ENCODE measurements at places on chromosomes 5 and 9.

- H3K4me1 ChIP-seq, result no peaks in the 10 kb centered on the region
- no peak for DNase-seq
- no peaks in the 10 kb centered on the region for H3K36me3 ChIP-seq
- H3K27ac ChIP-seq, result no peak overlapping the region
- no peak overlapping the region for H3K4me3 ChIP-seq
- H3K27me3 ChIP-seq, result no peaks in the 10 kb centered on the region
These were observed 65.3 kb downstream of the NDST1 start for GRCh38 chr5:150573216-150573615.

- H3K27ac ChIP-seq, result no peak overlapping the region
- peaks cover 8% of the 10 kb centered on the region for H3K4me1 ChIP-seq
- no peaks in the 10 kb centered on the region for H3K27me3 ChIP-seq
- H3K4me3 ChIP-seq, result no peak overlapping the region
- H3K36me3 ChIP-seq, result no peaks in the 10 kb centered on the region
These were observed 26.2 kb downstream of the UHRF2 start for GRCh38 chr9:6439051-6439703.

- H3K36me3 ChIP-seq, result no peaks in the 10 kb centered on the region
- no peak for DNase-seq
- H3K27me3 ChIP-seq, result no peaks in the 10 kb centered on the region
- H3K27ac ChIP-seq, result no peak overlapping the region
These were observed 26.5 kb upstream of the DOCK2 start for GRCh38 chr5:169610606-169611005.

DNA sequence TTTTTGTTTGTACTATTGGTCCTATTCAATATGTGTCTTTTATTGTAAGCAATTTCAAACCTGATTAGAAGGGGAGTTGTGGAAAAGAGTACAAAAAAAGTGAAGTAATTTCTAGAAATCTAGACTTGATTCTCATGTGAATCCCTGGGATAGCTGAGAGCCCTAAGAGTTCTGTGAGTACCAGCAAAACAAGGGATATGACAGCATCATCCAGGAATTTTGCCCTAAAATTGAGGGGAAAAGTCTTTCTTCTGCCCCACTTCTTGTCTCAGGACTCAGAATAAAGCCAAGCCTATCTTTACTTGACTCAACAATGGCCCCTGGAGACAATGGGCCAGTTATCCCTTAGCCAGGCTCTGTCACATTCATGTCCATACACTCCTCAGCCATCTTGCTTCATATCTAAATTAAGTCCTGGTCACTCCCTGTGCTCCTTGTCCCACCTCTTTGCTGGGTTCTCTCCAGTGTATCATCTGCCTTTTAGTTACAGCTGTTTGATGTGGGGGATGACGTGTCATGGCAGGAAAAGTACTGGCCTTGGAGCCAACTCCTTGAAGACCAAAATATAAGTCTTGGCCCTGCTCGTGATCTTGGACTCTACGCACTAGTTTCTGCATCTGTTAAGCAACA, 81.2 kb downstream of the ADAMTS12 start:
- H3K36me3 ChIP-seq, result no peaks in the 10 kb centered on the region
- H3K4me1 ChIP-seq, result no peaks in the 10 kb centered on the region
- H3K27ac ChIP-seq, result peak overlapping the region; percentile 31
- H3K27me3 ChIP-seq, result no peaks in the 10 kb centered on the region

DNA sequence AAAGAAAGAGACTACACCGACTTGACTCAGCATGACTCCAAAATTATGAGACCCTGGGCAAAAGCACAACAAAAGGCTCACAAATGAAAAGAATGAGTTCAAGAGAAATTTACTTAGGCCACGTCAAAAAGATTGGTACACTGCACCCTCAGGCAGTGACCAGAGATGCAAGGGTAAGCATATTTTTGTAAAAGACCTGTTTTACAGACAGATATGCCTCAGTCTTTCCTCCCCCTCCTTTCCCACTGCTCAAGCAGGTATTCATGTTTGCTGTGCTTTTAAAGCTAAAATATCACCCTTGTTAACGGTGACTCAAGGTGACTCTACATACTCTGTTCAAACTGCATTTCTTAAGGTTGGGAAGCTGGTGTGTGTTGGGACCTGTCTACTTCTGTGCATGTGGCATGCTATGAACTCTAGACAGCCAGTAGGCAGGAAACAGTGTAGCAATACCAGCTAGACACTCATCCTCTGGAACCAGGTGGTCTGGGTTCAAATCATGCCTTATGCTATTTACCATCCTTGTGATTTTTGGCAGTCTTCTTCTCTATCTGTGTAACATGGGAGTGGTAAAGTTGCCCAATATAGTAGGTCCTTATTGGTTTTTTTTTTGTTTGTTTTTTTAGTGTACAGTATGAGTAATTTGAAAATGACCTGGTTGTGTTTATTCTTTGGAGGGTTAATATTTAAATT, 98.7 kb downstream of the TLE4 start:
- no peak for DNase-seq
- no peaks in the 10 kb centered on the region for H3K27me3 ChIP-seq
- no peaks in the 10 kb centered on the region for H3K36me3 ChIP-seq
- H3K4me1 ChIP-seq, result no peaks in the 10 kb centered on the region
- no peak overlapping the region for H3K27ac ChIP-seq
- no peak overlapping the region for H3K4me3 ChIP-seq

DNA sequence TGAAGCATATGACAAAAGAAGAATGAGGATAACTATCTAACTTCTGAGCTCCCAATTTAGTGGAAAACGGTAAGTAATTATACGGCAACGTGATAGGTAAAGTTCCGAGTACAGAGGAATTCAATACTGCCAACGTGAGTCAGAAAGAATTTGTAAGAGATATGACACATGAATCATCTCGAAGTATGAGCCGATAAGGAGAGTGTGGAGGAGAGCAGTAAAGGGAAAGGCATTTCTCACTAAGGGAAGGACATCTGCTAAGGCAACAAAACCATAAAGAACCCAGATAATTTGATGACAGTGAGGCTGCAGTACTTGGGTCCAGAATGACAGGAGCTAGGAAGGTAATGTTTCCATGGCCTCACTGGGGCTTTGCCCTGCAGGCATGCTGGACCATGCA, 11.0 kb downstream of the MPDZ start:
- H3K36me3 ChIP-seq, result no peaks in the 10 kb centered on the region
- no peak overlapping the region for H3K4me3 ChIP-seq
- H3K27me3 ChIP-seq, result no peaks in the 10 kb centered on the region
- H3K4me1 ChIP-seq, result peaks cover 6% of the 10 kb centered on the region
- no peak overlapping the region for H3K27ac ChIP-seq

GRCh38 chr5:73687357-73687756, 61.4 kb downstream of the ARHGEF28 start:
- no peaks in the 10 kb centered on the region for H3K4me1 ChIP-seq
- no peak for DNase-seq
- no peaks in the 10 kb centered on the region for H3K27me3 ChIP-seq
- no peaks in the 10 kb centered on the region for H3K36me3 ChIP-seq
- H3K4me3 ChIP-seq, result no peak overlapping the region

DNA sequence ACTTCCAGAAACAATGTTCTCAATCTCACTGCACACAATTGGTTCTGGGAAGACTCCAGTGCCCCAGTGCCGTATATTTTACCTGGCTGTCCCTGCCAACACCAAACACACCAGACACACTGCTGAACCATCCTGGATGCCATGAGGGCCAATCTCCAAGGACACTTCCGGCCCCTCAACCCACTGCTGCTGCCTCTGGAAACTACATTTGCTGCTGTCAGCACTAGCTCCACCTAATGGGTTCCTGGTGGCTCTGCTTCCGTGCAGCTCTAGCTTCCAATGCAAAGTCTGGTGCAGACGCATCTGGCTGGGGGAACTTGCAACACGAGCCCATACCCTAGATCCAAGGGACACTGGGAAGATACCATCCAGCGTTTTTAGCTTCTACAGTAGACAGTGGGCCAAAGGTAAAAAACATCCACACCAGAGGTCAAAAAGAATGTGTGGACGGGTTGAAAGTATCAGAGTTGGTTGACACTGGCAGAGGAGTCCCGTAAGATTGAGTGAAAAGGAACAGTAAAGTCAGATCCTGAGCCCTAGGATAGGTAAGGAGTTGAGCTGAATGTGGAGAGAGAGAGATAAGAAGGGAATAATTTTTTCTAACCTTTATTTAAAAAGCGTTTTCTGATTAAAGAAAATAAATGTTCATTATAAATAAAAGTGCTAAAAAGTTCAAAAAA, 99.7 kb upstream of the KIF2A start:
- no peak overlapping the region for H3K27ac ChIP-seq
- no peaks in the 10 kb centered on the region for H3K27me3 ChIP-seq
- no peak overlapping the region for H3K4me3 ChIP-seq
- no peaks in the 10 kb centered on the region for H3K36me3 ChIP-seq
- H3K4me1 ChIP-seq, result no peaks in the 10 kb centered on the region

GRCh38 chr5:135481387-135481786, 29.2 kb upstream of the TIFAB start:
- H3K4me3 ChIP-seq, result no peak overlapping the region
- no peaks in the 10 kb centered on the region for H3K36me3 ChIP-seq
- DNase-seq, result no peak
- H3K4me1 ChIP-seq, result no peaks in the 10 kb centered on the region

GRCh38 chr9:30198463-30199309, 2185.8 kb upstream of the ACO1 start:
- H3K27me3 ChIP-seq, result no peaks in the 10 kb centered on the region
- no peak overlapping the region for H3K27ac ChIP-seq
- no peak for DNase-seq
- no peak overlapping the region for H3K4me3 ChIP-seq
- no peaks in the 10 kb centered on the region for H3K4me1 ChIP-seq

DNA sequence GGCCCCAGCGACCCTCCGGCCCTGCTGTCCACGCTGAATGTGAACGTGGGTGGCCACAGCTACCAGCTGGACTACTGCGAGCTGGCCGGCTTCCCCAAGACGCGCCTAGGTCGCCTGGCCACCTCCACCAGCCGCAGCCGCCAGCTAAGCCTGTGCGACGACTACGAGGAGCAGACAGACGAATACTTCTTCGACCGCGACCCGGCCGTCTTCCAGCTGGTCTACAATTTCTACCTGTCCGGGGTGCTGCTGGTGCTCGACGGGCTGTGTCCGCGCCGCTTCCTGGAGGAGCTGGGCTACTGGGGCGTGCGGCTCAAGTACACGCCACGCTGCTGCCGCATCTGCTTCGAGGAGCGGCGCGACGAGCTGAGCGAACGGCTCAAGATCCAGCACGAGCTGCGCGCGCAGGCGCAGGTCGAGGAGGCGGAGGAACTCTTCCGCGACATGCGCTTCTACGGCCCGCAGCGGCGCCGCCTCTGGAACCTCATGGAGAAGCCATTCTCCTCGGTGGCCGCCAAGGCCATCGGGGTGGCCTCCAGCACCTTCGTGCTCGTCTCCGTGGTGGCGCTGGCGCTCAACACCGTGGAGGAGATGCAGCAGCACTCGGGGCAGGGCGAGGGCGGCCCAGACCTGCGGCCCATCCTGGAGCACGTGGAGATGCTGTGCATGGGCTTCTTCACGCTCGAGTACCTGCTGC, 839 bp downstream of the KCNV2 start:
- no peak for DNase-seq
- no peaks in the 10 kb centered on the region for H3K27me3 ChIP-seq
- no peak overlapping the region for H3K4me3 ChIP-seq
- H3K27ac ChIP-seq, result no peak overlapping the region
- H3K36me3 ChIP-seq, result no peaks in the 10 kb centered on the region

DNA sequence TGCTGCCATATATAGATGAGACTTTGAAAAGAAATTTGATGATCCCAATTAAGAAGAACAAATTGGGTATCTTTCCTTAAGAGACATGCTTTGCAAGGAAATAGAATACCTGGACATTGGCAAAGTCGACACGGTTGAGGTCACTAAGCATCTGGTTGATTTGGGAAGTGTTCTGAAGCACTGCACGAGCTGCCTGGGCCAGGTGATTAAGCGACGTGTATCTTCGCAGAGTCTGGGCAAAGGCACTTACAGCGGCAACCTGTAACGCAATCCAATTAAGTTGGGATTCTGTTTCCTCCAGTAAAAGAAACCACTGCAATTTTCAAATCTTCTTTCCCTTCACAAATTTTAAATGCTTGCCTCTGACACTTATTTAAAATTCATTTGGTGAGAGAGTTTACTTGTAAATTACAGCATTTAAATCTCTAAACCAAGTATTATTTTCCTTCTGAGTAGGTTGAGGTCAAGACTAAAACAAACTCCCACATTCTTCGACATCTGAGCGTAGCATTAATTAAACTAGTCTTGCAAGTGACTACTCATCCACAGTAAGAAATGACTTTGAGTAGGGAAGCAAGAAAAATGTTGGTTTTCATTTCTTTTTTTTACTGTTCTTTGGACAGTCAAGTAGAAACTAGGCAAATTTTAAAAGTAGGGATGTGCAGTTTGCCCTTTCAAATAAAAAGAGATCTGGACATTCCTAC, 262.8 kb downstream of the RFX3 start:
- H3K4me1 ChIP-seq, result no peaks in the 10 kb centered on the region
- no peak overlapping the region for H3K4me3 ChIP-seq

DNA sequence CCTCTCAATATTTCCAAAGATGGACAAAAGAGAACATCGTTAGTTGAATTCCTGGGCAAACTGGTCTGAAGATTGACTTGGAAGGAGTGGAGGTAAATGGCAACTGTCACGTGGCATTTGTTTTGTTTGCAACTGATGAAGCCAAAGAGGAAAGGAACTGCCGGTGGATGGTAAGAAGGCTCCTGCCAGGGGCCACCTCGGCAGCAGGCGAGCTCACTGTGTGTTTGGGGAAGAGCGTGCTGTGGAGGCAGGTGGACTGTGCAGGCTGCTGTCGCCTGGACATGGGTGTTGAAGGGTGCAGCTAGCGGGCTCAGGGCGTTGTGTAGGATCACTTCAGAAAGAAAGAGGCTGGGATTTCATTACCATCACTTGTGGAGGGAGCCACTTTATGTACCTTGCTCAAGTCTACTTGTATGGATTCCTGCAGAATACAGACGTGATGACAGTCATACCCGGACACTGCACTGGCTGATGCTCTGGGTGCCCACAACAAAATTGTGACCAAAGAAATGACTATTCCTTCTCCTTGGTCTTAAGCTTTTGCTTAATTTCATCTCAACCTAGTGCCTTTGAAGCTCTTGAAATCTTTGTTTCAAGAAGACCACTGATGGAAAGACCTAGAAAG, 72.7 kb downstream of the MAP1B start:
- H3K27ac ChIP-seq, result peak overlapping the region; percentile 88
- H3K27me3 ChIP-seq, result no peaks in the 10 kb centered on the region
- H3K4me3 ChIP-seq, result peak overlapping the region; percentile 25
- no peaks in the 10 kb centered on the region for H3K36me3 ChIP-seq
- H3K4me1 ChIP-seq, result no peaks in the 10 kb centered on the region

DNA sequence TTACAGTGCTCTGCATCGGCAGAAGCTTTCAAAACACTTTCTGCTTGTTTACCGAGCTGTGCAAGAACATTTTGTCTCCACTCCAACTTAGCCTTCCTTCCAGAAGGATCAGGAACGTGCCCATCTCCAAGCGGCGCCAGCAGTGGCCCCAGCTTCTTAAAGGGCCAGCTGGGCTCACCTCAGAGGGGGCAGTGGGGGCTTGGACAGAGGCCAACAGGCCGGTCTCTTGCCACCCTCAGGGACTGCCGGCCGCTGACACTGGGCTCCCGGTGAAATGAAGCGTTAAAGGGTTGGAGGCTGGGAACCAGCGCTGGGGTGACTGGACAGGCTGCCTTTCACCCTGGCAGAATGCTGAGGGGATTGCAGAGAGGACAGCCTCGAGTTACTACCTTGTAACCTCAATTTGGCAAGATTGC, 67.0 kb upstream of the RNU6ATAC start:
- H3K36me3 ChIP-seq, result no peaks in the 10 kb centered on the region
- peak overlapping the region; percentile 25 for H3K4me3 ChIP-seq
- no peak for DNase-seq
- peaks cover 8% of the 10 kb centered on the region for H3K4me1 ChIP-seq

GRCh38 chr9:4011054-4011453, 288.8 kb downstream of the GLIS3 start:
- no peak for DNase-seq
- H3K36me3 ChIP-seq, result no peaks in the 10 kb centered on the region
- H3K27ac ChIP-seq, result no peak overlapping the region
- H3K4me1 ChIP-seq, result no peaks in the 10 kb centered on the region

Data from breast epithelium (tissue), 4 donors.